ENCODE measurements at places on chromosomes 2 and 18.

- DNase-seq = no peak
Measured at GRCh38 chr18:41965634-41966255, 10.7 kb downstream of the PIK3C3 start.

- no peak for DNase-seq
Measured at GRCh38 chr2:162509288-162509968, 165.5 kb downstream of the GCA start.

DNA sequence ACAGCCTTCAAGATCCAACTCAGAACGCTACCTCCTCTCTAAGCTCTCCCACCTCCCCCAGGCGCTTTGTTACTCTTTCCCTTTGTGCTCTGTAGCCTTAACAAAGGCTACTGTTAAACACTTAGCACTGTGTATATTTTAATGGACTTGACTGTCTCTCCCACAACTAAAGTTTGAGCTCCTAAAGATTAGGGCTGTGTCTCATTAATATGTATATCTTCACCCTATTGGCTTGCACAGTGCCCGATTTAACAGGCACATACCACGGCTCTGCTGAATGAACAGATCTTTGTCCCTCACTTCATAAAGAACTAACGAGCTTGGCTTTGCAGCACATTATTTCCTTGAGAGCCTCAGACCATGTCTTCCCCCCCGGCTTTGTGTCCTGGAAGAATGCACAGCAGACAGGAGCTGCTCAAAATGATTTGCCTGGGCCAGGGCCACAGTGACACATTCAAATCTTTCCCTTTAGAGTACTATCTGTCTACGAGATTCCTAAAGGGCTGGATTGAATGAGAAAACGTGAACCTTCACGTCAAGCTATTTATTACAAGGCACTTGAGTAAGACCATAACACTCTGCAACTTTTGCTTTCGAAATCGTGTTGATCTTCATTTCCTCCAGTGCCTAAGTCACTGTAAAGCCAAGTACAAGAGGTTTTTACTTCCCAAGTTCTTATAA, 22.1 kb downstream of the ABHD3 start:
- DNase-seq = no peak

GRCh38 chr2:206457188-206457634, 13.9 kb downstream of the ADAM23 start:
- no peak for DNase-seq

DNA sequence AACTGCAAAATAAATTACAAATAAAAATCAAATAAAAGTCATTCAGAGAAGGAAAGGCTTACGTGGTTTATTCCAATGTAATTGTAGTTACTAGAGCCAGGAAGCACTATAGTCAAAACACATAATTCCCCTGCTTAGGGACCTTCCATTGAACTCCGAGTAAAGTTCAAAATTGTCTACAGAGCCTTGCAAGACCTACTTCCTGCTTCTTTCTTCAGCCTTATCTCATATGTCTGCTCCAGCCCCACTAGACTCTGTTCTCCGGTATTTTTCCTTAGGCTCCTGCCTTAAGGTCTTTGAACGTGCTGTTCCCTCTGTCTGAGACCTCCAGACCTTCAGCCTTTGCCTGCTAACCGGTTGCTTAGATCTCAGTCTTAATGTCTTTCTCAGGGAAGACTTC, 104.3 kb downstream of the ARL6IP6 start:
- no peak for DNase-seq

DNA sequence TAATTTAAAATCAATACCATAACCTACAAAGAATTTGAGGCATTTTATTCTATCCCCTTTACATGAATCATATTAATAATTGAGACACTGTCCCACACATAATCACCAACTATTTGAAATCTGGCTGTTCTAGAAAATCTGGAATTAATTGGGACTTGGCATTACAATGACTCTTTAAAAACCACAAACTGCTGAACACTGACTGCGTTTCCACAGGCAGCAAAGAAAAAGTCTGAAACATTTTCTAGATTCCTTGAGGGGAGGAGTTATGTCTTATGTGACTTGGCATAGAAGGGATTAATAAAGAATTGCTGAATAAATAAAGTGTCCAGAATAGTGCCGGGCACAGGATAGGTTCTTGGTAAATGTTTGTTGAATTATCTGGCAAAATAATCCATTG, 61.4 kb downstream of the GPR39 start:
- DNase-seq = no peak

- DNase-seq = no peak
Measured at GRCh38 chr18:3265564-3266033, 3.7 kb downstream of the MYL12B start.

Data from mesothelial cell of epicardium (in vitro differentiated cells).